ENCODE measurements at places on chromosomes 6 and 20.
A peak's percentile ranks its signal among the peaks of the same experiment; 100 is the strongest.

DNA sequence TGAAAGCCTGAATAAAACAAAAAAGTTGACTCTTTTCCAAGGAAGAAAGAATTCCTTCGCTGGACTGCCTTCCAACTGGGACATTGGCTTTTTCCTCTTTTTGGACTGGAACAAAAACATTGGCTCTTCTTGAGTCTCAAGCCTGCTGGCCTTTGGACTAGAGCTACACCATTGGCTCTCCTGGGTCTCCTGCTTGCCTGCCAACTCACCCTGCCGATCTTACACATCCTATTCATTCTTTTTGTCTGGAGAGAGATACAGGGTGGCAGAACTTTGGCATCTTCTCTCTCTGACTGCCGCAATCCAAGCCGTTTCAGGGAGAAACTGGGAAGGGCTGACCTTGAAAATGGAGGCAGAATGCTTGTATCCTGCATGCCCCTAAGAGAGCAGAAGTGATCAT lies 20.2 kb downstream of the DDO start:
- DNase-seq = no peak

- DNase-seq = no peak
These were observed 37.1 kb upstream of the EEF1E1 start for GRCh38 chr6:8139451-8139850.

- no peak for DNase-seq
These were observed 114.8 kb downstream of the PKHD1 start for GRCh38 chr6:51972659-51973058.

GRCh38 chr6:11018225-11018624 lies 25.9 kb downstream of the ELOVL2 start:
- DNase-seq = no peak

- DNase-seq = no peak
These were observed 445.6 kb upstream of the SOX4 start for GRCh38 chr6:21147995-21148394.

DNA sequence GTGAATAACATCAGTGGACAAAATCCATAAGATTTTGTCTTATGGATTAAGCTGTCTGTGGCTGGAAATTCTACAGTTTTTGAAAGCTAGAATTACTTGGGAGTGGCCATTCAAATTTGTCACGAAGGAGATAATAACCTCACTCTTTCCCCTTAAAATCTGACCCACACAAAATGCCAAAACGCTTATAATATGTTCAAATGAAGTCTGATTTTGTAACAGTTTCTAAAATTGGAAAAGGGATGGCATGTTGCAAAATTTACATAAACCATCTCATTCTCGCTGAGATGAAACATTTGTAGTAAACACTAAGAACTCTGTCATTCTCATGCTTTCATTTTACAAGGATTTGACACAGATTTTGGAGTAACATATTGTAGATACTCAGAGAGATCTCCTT lies 112.7 kb downstream of the GJA1 start:
- no peak for DNase-seq

GRCh38 chr6:70180901-70181599 lies 121.8 kb downstream of the COL9A1 start:
- no peak for DNase-seq

GRCh38 chr20:38722683-38723016 lies 1.6 kb upstream of the SLC32A1 start:
- no peak for DNase-seq

- DNase-seq = no peak
These were observed 38.6 kb downstream of the SLC9A8 start for GRCh38 chr20:49851231-49851705.

- no peak for DNase-seq
These were observed 175.5 kb downstream of the BTBD3 start for GRCh38 chr20:12093057-12093796.

DNA sequence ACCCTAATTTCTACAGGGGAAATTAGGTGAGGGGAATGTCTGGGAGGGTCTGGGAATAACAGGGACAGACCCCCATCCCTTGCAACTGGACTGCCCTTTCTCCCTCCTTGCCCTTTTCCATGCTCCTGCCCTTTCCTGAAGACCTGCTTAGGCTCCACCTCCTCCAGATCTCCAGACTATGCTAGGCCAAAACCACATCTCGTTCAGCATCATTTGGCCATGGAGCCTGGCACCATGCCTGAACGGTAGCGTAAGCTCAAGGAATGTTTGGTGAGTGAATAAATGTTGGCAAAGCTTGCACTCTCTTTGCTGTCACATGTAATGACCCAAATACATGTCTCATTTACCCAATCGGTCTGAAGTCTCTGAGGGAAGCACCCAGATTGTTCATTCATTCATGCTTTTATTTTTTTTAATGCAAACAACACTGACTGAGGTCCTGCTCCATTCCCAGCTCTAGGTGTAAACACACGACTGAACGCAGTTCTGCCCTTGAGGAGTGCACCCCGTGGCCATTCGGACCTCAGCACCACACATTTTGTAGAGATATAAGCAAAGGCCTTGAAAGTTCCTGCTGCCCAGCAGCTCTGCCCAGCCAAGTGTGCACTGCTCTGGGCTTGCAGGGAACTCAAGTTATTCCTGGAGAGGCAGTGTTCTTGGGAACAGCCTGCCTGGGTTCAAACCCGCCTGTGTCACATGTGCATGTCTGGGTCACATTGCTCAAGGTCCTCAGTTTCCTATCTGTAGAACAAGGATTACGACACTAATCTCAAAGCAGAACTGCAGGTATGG lies 1.1 kb upstream of the GRM4 start:
- no peak for DNase-seq

DNA sequence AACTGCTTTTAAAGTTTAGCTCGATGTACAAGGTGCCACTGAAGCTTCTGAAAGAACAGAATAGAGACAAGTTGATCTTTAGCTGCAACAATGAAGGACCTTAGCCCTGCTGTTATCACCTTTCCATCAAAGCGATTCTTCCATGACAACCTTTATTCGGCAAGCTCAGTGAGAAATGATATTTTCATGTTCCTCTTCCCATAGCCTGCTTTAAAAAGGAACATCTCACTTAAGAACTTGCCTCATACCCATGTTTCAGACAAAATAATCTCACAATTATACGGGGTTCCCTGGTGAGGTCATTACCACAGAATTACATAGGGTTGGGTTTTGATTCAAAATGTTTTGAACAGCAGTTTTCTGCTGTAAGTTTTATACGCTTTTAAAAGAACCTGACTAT lies 264.2 kb downstream of the THBS2 start:
- DNase-seq = no peak

GRCh38 chr20:47067776-47068175 lies 173.1 kb downstream of the EYA2 start:
- no peak for DNase-seq

- DNase-seq = no peak
These were observed 86.0 kb downstream of the CLIC5 start for GRCh38 chr6:45929421-45930361.

- DNase-seq = no peak
These were observed 269.7 kb downstream of the PRL start for GRCh38 chr6:22027040-22027725.

DNA sequence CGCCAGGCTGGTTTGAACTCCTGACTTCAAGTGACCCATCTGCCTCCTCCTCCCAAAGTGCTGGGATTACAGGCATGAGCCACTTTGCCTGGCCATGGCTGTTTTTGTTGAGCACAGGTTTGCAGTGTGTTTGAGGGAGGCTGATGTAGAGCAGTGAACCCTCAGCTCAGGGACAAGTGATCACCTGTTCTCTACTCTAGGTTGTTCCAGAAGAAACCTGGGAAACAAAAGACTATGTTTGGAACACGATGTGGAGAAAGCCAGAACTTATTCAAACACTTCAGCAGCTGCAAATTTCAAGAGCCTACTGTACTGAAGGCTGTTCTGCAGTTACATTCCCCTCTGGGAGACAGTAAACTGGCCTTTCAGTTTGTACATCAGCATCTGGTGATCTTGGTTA lies 4.7 kb downstream of the TULP1 start:
- DNase-seq = no peak

- DNase-seq = no peak
These were observed 548.8 kb downstream of the COL12A1 start for GRCh38 chr6:74657011-74657410.

DNA sequence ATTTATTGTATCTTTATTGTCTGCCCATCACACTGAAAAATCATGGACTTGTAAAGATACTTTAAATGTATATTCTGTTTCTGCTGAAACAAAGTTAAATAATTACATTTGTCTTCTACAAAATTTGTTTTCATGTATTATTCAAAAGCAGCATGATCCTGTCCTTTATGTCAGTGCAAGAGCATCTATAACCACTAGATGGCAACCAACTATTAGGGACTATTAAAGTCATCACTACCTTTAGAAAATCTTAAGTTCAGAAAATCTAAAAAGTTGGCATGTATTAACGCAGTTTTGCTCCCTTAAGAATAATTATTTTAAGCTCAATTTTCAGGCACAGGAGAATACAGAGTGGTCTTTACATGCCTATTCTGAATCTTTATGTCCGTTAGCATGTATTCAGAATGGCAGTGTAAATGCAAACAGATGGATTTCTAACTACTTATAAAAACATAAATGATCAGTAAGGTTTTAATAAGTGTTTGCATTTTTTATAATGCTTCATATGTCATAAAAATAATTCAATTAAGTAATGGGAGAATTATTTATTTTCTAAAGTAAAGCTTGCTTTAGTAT lies 17.8 kb downstream of the TMEM30A start:
- no peak for DNase-seq

DNA sequence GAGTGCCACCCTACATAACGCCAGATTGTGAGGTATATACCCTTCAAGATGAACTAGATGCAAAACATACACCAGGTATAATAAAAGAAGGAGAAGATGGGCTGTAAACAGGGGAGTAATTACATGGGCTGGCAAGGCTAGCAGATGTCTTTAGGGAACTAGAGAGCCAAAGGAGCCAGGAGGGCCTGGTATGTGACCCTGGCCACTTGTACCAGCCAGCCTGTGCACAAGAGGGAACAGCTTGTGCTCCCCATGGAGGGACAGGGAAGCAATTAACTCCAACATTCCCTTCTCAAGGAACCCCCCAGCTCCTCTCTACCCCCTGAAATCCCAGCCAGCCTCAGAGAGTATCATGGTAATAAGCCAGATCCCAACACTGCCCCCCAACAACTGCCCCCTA lies 139.9 kb downstream of the HIVEP2 start:
- no peak for DNase-seq

- DNase-seq = no peak
These were observed 44.5 kb downstream of the SCAND1 start for GRCh38 chr20:35909796-35910195.

DNA sequence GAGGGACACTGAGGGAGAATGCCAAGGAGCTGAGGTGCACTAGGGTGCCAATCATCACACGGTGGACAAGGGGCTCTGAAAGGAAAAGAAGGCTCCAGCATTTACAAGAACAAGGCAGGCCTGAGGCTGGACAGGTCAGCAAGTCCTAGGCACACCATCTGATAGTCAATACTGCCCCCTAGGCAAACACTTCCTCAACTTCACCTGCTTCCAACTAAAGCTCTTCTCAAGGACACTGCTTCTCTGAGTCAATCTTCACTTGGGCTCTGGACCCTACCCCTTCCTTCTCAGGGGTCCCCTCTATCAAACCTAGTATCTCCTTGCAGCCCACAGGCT lies 37.7 kb upstream of the SLC4A11 start:
- DNase-seq = no peak

GRCh38 chr20:20452254-20452676 lies 84.4 kb downstream of the INSM1 start:
- DNase-seq = peak; percentile 14

Data from stimulated activated CD8-positive, alpha-beta memory T cell treated with anti-CD3 and anti-CD28 coated beads, Interleukin-7, amount 100 ng/mL, for 1 hour (primary cell).